ENCODE measurements at places on chromosomes 6 and 20.

DNA sequence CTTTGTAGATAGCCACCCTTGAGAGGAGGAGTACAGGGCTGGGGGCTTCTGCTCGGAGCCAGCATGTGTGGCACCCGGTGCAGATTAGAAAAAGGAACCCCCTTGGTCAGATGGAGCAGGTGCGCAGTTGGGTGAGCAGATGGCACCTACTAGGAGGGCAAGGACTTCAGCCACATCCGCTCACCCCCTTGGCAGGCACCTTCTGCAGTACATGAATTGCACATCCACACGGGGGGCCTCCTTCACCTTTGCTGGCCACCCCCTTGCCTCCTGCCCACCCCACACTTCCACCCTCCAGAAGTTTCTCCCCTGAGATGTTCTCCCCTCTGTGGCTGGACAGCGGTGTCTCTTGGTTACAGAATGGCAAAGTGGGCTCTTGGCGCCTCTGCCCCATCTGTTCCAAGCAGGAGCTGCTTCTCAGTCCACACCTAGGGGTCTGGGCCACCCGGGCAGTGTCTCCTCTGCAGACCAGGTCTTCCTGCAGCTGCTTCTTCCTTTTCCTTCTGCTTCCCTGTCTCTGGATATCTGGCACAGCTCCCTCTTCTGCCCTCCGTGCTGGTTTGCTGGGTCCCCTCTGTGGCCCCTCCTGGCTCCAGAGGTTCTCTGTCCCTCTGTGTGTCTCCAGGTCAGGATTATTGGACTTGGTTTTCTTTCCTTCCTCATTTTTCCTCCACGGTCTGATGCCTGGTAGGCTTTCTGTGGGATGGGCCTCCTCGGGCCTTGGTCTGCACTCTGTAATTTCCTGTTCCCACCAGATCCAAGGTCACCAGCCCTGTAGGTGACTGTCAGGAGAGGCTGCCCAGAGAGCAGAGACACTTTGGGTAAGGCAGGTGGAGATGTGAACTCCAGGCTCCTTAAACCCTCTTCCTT lies 4.1 kb downstream of the MDFI start:
- no peak for DNase-seq

- DNase-seq, result no peak
Measured at GRCh38 chr20:47859278-47859677, 74.0 kb upstream of the SULF2 start.

- no peak for DNase-seq
Measured at GRCh38 chr6:160248538-160248937, 10.1 kb downstream of the SLC22A2 start.

- peak; percentile 63 for DNase-seq
Measured at GRCh38 chr20:1900321-1900801, 5.2 kb downstream of the SIRPA start.

- DNase-seq, result no peak
Measured at GRCh38 chr20:54168961-54169862, 4.6 kb downstream of the CYP24A1 start.

DNA sequence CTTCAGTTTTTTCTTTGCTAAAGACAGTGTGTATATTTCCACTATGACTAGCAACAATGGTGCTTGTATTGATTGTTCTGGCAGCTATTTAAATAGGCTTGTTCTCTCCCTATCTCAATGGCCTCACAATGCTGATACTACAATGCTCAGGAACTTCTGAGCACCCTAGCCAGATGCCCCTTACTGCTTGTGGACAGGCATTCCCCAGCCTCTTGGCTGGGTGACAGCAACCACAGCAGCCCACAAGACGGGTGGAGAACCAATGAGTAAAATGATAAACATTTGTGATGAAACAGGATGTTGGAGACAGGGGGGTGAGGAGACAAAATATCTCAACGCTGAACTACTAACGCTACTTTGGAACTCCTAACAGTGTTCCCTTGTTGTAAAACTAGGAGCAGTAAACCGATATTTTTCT lies 42.3 kb downstream of the HIVEP2 start:
- DNase-seq, result no peak

DNA sequence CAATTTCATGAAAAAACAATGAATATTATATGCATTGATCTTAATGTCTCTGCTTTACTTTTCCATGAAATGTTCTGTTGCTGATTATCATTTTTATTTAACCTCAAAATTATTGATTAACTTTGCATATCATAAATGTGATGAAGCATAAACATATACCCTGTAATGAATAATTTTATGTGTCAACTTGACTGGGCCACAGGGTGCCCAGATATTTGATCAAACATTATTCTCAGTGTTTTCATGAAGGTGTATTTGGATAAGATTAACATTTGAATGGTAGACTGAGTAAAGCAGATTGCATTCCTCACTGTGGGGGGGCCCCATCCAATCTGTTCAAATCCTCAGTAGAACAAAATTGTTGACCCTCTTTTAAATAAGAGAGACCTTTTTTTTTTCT lies 265.2 kb downstream of the CENPW start:
- DNase-seq, result no peak

DNA sequence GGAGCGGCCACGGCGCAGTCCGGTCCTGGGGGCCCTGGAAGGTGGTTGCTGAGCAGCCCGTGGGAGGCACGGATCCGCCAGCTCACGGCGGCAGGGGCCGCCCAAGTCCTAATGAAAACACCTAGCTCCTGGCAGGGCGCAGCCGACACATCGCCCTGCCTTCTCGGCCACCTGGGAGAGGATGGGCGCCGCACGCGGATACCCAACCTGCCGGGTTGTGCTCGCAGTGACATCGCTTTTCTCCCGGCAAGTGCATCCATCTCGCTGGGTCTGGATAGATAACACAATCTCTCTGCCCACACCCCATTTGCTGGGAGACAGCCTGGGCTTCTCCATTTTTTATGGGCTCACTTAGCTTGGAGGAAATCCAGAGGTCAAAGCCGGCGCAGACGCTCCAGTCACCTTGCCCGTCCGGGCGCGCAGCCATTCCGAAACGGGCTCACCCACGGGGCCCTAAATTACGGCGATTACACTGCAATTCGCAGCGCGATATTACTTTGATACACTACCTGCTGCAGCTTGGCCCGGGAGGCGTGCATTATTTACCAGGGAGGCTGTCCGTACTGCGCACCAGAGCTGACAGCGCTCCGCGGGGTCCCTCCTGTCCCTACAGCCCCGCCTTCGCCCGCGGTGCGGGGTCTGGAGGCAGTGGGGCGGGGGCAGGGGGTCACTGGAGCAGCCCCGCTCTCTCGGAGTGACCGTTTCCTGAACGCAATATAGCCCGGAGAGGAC lies 36.2 kb upstream of the CCDC167 start:
- DNase-seq, result peak; percentile 75

GRCh38 chr20:16455324-16455723 lies 117.9 kb downstream of the KIF16B start:
- no peak for DNase-seq

GRCh38 chr6:36746251-36746650 lies 48.6 kb downstream of the RAB44 start:
- no peak for DNase-seq

GRCh38 chr6:55227862-55228261 lies 53.5 kb downstream of the HCRTR2 start:
- DNase-seq, result no peak

DNA sequence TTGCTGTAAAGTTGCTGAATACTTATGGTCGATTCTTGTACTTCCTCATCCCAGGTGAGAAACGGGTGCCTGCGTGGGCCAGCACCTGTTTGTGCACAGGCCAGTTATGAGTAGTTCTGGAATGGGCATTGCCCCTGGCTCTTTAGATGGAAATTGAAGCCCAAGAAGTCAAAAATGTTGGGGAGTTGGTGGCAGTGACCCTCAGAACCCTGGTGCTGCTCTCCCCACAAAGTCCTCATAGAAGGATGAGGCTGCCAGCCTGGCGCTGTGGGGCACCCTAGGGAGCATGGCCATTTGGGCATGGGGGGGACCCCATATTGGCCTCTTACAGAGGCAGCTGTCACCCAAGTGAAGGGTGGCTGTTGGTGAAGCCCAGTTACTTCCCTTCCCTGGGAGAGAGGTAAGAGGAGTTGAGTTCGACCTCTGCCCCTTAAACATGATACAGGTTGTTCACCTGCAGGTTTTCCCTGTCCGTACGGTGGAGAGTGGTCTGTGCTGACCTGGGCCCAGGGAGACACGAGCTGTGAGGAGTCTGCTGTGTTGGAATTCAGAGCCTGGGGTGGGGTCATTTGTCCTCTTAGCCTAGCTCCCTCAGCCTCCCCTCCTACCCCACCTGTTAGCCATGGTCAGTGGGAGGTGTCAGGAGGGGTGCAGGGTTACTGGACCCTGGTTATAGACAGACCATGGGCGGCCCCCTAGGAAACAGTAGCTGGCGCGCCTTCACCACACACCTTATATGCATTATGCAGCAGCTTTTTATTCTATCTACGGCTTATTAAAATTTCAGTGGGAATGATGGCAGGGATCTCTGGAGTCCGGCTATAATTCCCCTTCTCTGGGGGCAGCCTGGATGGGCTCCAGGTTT lies 4.9 kb downstream of the HMGA1 start:
- DNase-seq, result no peak

- peak; percentile 73 for DNase-seq
Measured at GRCh38 chr20:20215976-20216727, 151.8 kb upstream of the INSM1 start.

GRCh38 chr6:31586008-31586407 lies at the start of gene LST1:
Gene LST1, plus strand, starts transcription at chr6:31586277. Its CDS starts 1,023 bp downstream, at chr6:31587300.
- no peak for DNase-seq

DNA sequence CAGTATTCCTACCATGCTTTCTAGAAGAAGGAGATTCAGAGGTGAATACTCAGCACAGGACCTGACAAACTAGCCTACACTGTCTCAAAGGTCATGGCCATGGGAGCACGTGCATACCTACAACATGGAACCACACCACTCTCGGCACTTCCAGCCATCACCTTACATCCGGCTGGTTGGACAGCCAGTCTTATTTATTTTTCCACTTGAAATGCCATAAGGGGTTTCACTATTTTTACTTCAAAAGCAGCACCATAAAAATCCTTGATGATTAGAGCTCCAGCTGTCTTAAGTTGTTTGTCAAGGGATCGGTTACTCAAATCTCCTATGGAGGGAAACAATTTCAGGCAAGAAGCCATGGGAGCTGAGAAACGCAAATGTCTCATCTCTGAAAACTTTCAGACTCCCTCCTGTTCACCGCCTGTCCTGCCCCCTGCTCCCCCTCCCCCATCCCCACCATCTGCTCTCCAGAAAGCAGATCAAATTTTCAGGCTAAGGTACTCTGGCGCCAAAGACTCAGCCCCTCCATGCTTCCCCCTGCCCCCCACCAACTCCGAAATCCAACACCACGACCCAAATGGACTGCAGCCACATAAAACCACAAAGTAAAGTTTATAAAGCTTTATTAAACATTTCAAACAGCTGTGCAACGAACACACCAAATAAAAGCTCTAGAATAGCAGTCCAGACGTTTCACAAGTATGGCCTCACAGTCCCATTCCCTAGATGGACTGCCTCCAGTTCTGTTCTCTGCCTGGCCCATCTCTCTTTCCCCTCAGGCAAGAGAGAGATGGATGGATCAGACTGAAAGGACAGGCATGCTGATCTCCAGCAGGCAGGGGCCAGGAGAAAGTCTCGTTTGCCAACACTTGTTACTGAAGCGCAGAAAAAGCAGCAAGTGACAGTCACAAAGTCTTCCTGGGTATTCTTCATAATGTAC lies 4.0 kb upstream of the NNAT start:
- no peak for DNase-seq

DNA sequence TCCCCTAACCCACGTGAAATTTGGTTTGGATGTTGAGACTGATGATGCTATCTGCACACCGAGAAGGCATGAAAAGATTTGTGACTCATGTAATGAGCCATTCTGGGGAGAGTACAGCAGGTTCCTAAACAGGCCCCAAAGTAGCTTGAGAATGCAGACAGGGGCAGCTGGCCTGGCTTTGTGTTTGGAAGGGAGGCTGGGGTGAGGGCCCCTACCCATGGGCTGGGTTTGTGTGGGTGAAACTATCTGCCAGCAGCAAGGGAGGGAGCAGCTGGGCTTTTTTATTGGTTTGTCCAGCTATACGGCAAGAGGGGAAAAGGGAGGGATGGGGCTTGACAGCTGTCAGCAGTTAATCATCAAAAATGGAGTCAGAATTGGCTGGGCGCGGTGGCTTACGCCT lies 87.0 kb upstream of the RNF24 start:
- no peak for DNase-seq

DNA sequence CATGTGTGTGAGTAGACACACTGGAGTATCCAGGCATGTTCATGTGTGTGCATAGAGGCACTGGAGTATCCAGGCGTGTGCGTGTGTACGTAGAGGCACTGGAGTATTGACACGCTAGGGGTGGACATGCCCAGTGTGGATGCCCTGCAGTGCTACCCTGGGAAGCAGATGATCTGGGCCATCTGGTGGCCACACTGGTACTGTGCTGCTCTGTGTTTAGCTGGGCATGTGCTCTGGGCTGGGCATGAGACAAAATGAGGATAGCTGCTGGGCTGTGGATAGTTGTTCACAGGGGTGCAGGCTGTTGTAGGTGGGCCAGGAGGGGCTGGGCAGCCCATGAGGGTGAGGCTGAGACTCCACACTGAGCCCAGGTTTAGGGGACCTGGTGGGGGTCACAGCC lies 24.0 kb upstream of the NPBWR2 start:
- no peak for DNase-seq

- no peak for DNase-seq
Measured at GRCh38 chr20:31717478-31718201, 5.0 kb downstream of the BCL2L1 start.

DNA sequence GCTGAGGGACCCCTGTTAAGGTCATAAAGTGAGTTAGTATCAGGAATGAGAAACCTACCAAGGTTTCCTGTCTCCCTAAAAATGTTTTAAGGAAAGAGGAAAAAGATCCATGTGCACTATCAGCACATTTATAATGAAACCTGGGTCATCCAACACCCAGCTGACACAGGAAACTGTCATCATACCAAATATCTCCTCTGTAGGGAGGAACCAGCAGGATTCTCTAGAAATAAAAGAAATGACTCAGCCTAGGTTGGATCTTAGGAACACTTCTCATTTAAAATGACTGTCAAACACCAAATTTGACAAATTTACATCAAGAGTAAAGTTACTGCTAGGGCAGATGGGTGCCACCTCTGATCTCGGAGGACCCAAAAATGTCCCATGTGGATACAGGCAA lies 21.7 kb downstream of the GFOD1 start:
- DNase-seq, result no peak

GRCh38 chr6:136524936-136525413 lies 25.2 kb downstream of the MAP7 start:
- DNase-seq, result peak; percentile 46

- DNase-seq, result peak; percentile 87
Measured at GRCh38 chr6:21596145-21596948, 2.8 kb downstream of the SOX4 start.

DNA sequence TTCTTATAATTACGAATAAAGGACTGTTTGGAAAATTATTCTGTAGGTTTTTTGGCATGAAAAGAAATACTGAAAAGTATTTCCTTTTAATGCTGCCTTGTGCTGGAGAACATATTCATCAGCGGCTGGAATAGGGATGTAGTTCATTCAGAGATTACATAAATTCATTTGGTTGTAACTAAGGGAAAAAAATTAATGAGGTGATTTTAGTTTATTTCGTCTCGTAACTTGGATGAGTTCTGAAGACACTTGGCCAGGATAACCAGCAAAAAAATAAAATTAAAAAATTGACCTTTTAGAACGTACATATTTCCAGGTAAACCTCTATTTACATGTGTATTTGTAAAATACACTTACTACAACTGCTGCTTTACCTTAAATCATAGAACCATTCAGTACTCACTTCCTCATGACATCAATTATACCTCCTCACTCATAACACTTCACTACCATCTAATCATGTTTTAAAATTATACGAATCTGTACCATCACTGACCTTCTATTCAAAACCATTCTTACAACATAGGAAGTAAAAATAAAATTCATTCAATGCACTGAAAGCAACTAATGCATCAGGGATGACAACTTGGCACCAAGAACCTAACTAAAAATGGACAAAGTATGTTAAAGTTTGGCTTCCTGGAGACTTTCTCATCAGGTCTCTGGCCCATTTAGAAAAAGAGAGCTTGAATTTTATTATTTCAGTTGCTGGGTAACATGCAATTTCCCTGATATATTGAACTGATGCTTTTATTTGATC lies 17.2 kb downstream of the KLHL31 start:
- no peak for DNase-seq

All from NCI-H1105 treated with DMSO at 0.1 percent for 48 hours (cell line).